Progenitor cell of endocrine pancreas (in vitro differentiated cells): ENCODE measurements at places on chromosomes 7 and 10. TPM values are rescaled to one million over a fixed set of nuclear protein-coding genes. Genes with fewer than 3 reads are reported as not detected.

DNA sequence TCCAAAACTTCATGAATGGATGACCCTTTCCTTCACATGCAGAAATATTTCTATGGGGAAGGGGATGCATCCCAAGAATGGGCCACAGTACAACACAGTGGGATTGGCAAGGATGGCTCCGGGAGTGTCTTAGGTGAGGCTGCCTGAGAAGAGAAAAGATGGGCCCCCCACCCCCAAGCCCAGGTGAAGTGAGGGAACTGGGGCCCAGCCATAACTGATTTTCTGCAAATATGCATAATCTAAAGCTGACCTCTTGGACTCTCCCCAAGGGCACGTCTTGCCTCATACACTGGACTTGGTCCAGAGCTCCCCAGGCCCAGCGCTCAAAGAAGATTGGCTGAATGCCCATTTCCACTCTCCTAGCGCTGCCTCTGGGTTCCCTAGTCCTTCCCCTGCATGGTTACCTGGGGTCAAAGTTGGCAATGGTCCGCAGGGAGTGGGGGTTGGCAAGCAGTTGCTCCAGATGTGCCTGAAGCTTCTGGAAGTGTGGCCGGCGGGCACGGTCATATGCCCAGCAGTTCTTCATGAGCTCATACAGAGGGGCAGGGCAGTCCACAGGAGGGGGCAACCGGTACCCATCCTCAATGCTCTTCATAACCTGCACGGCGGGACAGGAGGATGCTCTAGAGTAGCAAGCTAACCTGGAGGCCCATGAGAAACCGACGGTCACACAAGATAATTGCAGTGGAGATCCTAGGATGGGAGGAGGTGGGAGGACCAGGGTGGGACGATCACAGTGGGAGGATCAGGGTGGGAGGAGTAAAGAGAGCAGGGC is 12.3 kb downstream of the ZYX start:
- H3K27ac ChIP-seq, result no peak overlapping the region
- H3K36me3 ChIP-seq, result peaks cover 25% of the 10 kb centered on the region
- H3K27me3 ChIP-seq, result no peaks in the 10 kb centered on the region
- H3K4me3 ChIP-seq, result no peak overlapping the region
- DNase-seq, result no peak

Gene PTF1A
- 41.3 and 50.7 TPM in 2 replicates for total RNA-seq

DNA sequence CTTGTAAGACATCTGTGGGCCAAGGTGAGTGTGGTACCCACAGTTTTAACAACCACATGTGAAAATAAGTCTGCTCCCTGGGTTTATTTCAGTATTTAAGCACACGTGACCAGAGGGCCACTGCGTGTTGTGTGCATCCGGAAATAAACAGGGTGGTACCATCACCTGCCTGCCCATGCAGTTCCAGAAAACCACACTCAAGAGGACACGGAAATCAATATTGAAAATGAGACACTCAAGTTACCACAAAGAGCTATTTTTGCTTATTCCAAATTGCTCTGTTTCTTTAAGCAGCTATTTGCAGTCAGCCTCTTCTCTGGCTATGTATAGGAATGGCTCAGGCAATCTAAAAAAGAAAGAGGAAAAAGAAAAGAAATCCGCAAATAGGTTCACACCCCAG is 71.8 kb upstream of the LOXL4 start:
- no peak overlapping the region for H3K27ac ChIP-seq
- no peak for DNase-seq
- H3K4me1 ChIP-seq, result no peaks in the 10 kb centered on the region
- H3K27me3 ChIP-seq, result peaks cover 13% of the 10 kb centered on the region
- no peak overlapping the region for H3K4me3 ChIP-seq

GRCh38 chr7:36613031-36613614 is 111.2 kb downstream of the AOAH start:
- H3K27me3 ChIP-seq, result peaks cover 5% of the 10 kb centered on the region
- no peak for DNase-seq
- peak overlapping the region; percentile 12 for H3K27ac ChIP-seq

GRCh38 chr7:116970238-116970910 is 17.1 kb downstream of the ST7 start:
- H3K36me3 ChIP-seq, result peaks cover 3% of the 10 kb centered on the region
- H3K27me3 ChIP-seq, result no peaks in the 10 kb centered on the region
- H3K4me1 ChIP-seq, result peaks cover 5% of the 10 kb centered on the region
- H3K27ac ChIP-seq, result no peak overlapping the region

Gene ANXA8L1
- not detected in 2 replicates for total RNA-seq

DNA sequence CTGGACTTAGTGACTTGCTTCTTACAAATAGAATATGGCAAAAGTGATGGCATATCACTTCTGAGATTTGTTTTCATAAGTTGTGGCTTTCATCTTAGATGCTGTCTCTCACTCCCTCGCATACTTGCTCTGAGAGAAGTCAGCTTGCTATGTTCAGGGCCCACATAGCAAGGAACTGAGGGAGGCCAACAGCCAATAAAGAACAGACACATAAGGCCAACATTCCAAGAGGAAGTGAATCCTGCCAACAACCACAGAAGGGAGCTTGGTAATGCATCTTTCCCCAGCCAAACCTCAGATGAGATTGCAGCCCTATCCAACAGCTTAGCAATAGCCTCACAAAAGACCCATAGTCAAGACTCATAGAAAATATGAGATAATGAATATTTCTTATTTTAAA is 39.2 kb upstream of the DMTF1 start:
- peaks cover 6% of the 10 kb centered on the region for H3K36me3 ChIP-seq
- H3K4me1 ChIP-seq, result no peaks in the 10 kb centered on the region
- no peaks in the 10 kb centered on the region for H3K27me3 ChIP-seq
- no peak overlapping the region for H3K27ac ChIP-seq
- DNase-seq, result no peak

Gene GIMAP8
- not detected in 2 replicates for total RNA-seq

DNA sequence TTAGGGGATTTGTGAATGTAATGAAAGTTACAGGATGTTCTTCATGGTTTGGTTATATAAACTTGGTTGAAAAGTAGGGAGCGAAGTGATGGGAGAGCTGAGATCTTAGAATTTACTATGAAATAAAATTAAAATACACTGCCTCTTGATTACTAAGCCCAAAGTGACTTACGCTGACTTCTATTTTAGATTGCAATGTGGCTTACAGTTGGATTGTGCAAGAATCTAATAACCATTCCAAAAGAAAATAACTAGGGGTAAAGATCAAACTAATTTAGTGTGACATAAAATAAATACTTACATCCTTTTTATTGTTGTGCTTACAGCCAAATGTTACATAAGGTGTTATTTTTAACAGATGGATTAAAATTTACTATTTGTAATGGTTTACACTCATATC is 15.3 kb downstream of the WNT16 start:
- no peaks in the 10 kb centered on the region for H3K27me3 ChIP-seq
- no peak for DNase-seq
- H3K4me3 ChIP-seq, result no peak overlapping the region
- no peaks in the 10 kb centered on the region for H3K4me1 ChIP-seq
- H3K27ac ChIP-seq, result no peak overlapping the region

Gene ADCYAP1R1
- 0.07 TPM in 1 of 2 replicates, not detected in the other for total RNA-seq

Gene GRID2IP
- total RNA-seq, result 2.0 and 2.5 TPM in 2 replicates

DNA sequence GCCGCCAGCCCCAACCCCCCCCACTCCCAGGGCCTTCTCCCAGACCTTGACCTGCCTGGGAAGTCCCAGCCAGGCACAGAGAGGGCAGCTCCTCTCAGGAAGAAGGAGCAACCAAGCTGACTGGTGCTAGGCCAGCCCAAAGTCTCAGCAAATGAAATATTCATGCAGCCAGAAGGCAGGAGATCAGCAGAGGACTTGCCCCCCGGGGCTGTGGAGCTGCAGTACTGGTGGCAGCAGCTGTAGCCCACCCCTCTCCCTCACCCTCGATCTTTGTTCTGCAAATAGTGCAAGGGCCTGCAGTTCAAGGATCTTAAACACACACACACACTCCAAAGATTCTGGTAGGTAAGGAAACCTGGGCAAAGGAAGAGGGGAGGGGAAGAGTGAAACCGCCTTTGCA is 3.5 kb upstream of the SRRM3 start:
- H3K4me3 ChIP-seq, result no peak overlapping the region
- H3K27me3 ChIP-seq, result peaks cover 20% of the 10 kb centered on the region
- no peaks in the 10 kb centered on the region for H3K4me1 ChIP-seq
- H3K36me3 ChIP-seq, result no peaks in the 10 kb centered on the region

Gene PIP
- total RNA-seq, result not detected in 2 replicates

DNA sequence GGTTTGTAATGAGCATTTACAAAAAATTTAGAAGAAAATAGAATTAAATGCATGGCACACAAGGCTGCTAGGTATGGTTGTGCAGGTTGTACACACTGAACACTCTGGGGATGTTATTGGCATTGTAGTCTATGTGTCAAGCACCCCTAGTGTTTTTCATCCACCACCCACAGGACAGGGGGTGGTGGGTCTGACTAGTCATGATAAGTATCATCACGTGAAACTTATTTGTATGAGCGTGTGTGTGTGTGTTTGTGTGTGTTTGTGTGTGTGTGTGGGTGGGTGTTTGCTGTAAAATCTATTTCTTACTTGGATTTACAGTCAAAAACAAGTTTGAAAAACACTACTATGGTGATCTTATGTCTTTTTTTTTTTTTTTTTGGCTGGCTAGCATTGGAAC is 66.5 kb downstream of the MAP3K8 start:
- H3K27ac ChIP-seq, result no peak overlapping the region
- no peak for DNase-seq
- peaks cover 1% of the 10 kb centered on the region for H3K4me1 ChIP-seq
- H3K36me3 ChIP-seq, result no peaks in the 10 kb centered on the region
- no peak overlapping the region for H3K4me3 ChIP-seq
- peaks cover 10% of the 10 kb centered on the region for H3K27me3 ChIP-seq

Gene ABCA13
- total RNA-seq, result 0.07 and 0.12 TPM in 2 replicates

- no peak for DNase-seq
- H3K4me3 ChIP-seq, result no peak overlapping the region
- peaks cover 30% of the 10 kb centered on the region for H3K27me3 ChIP-seq
Measured at GRCh38 chr10:117499248-117500105, 43.1 kb upstream of the EMX2 start.

Gene CARD11
- total RNA-seq, result 11.0 and 15.8 TPM in 2 replicates

DNA sequence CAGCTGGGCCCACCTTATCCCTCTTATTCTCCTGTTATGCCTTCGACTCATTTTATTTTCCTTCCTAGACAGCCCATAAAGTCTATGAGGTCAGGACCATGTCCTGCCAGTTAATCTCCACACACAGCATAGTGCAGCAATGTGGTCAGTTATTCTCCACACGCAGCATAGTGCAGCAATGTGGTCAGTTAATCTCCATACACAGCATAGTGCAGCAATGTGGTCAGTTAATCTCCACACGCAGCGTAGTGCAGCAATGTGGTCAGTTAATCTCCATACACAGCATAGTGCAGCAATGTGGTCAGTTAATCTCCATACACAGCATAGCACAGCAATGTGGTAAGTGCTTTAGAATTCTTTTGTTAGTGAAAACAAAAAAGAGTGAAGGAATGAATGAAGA is 77.8 kb downstream of the TEX36 start:
- no peak for DNase-seq
- H3K27ac ChIP-seq, result no peak overlapping the region
- no peak overlapping the region for H3K4me3 ChIP-seq
- H3K36me3 ChIP-seq, result no peaks in the 10 kb centered on the region
- peaks cover 4% of the 10 kb centered on the region for H3K27me3 ChIP-seq

- H3K4me1 ChIP-seq, result peaks cover 25% of the 10 kb centered on the region
- H3K27ac ChIP-seq, result no peak overlapping the region
- no peak overlapping the region for H3K4me3 ChIP-seq
- no peaks in the 10 kb centered on the region for H3K36me3 ChIP-seq
- no peak for DNase-seq
- peaks cover 5% of the 10 kb centered on the region for H3K27me3 ChIP-seq
Measured at GRCh38 chr7:155593461-155594162, 47.3 kb upstream of the CNPY1 start.

DNA sequence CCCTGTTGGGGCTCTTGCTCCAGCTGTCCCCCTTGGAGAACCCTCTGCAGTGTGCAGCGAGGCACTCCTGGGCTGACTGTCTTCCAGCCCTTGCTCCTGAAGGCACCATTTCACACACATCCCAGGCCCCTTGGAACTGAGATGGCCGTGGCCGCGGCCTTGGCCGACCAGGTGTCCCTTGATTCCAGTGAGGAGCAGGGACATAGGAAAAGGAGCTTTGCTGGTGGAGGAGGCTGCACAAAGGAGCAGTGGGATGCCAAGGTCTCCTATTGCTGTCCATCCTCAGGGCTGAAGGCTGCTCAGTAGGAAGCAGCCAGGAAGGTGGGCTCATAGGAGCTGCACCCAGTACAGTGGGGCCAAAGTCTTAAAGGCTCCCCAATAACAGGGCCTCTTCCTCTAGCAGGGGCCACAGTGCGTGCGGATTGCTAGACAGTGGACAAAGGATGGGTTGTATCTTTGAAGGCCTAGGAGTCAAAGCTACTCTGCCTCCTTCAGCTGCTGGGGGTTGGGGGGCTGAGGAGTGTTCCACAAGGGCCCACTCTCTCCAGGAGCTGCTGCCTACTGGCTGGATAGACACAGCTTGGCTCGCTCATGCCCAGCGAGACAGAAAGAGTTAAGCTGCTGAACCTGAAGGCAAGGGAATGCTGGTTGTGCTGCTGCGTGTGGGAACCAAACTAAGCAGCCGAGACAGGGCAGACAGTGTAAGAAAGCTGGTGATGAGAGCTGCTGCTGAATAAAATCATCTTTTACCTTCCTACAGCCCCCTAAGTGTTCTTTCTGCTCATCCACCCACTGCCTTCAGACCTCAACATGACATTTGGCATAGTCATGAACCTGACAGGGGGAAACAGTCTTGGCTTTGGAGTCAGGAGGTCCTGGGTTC is 891.9 kb upstream of the ZNF722 start:
- H3K4me1 ChIP-seq, result no peaks in the 10 kb centered on the region
- H3K27ac ChIP-seq, result no peak overlapping the region
- H3K27me3 ChIP-seq, result no peaks in the 10 kb centered on the region
- no peak overlapping the region for H3K4me3 ChIP-seq
- no peak for DNase-seq

- H3K27me3 ChIP-seq, result no peaks in the 10 kb centered on the region
- no peak overlapping the region for H3K27ac ChIP-seq
- no peaks in the 10 kb centered on the region for H3K36me3 ChIP-seq
- no peak for DNase-seq
Measured at GRCh38 chr7:112566442-112567324, 85.9 kb downstream of the LSMEM1 start.

Gene CABCOCO1
- total RNA-seq, result 1.2 TPM in 1 of 2 replicates, not detected in the other

DNA sequence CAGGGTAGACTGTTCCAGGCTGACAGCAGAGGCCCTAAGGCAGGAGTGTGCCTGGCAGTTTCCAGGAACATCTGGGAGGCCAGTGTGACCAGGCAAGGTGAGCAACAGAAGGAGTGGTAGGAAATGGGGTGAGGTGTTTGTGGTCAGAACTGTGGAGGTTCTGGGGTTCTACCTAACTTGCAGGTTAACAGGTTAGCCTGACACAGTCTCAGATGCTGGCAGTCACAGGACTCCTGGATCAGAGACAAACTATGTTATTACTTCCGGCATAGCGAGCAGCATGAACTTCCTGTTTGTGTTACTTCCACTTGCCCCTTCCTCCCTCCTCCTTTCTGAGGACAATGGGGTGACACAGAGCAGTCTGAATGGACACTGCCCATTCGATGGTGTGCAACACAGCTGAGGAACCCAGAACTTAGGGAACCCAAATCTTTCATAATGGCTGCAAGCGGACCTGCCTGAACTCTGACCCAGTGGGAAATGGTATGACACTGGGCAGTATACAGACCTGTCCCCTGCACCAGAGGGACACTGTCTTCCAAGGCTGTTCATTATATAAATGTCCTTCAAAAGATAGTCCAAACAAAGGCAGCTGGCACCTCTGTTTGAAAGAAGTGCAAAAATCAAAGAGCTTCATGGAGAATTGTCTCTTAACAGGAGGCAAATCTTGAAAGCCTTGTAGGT is 3.9 kb upstream of the SAR1A start:
- no peaks in the 10 kb centered on the region for H3K27me3 ChIP-seq
- DNase-seq, result no peak
- no peaks in the 10 kb centered on the region for H3K36me3 ChIP-seq
- H3K4me1 ChIP-seq, result peaks cover 4% of the 10 kb centered on the region
- no peak overlapping the region for H3K4me3 ChIP-seq

- no peak for DNase-seq
- H3K4me1 ChIP-seq, result no peaks in the 10 kb centered on the region
- H3K4me3 ChIP-seq, result no peak overlapping the region
- H3K36me3 ChIP-seq, result peaks cover 7% of the 10 kb centered on the region
- no peaks in the 10 kb centered on the region for H3K27me3 ChIP-seq
Measured at GRCh38 chr7:20624666-20625385, 9.4 kb downstream of the ABCB5 start.
